Breast epithelium (tissue), 4 donors: ENCODE measurements at places on chromosomes 13 and 19. TPM values are rescaled to one million over a fixed set of nuclear protein-coding genes. Genes with fewer than 3 reads are reported as not detected.

DNA sequence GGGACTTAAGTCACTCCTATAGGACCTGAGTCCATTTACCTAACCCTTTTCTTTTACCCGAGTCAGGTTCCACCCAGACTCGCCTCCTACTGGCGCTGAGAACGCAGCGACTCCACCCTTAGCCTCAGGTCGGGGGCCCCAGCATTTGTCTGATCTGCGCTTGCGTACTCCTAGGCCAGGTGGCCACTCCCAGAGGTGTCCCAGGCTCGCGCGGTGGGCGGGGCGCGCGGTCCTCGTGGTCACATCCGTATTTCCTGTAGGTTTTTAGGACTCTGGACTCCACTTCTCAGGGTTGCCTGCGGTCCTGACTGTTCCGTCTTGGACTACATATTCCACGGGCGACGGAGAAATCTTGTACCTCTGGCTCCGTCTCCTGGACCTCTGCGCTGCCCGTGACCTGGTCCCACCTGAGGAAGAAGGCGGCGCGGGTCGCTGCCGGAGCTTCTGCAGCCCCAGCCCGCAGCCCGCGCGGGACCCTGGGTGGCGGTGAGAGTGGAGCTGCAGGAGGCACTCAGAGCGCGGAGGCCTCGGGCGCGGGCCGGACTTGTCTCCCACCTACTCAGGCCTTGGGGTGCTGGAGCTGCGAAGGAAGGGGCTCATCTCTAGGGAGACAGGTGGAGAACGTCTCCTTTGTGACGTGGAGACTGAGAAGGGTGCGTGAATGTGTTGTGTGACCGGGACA lies 11.0 kb upstream of the ZNF573 start:
- H3K36me3 ChIP-seq, result no peaks in the 10 kb centered on the region
- no peak for DNase-seq
- no peaks in the 10 kb centered on the region for H3K27me3 ChIP-seq
- H3K27ac ChIP-seq, result no peak overlapping the region
- no peak overlapping the region for H3K4me3 ChIP-seq

GRCh38 chr13:98939660-98940191 lies 38.1 kb downstream of the DOCK9 start:
- H3K36me3 ChIP-seq, result no peaks in the 10 kb centered on the region
- no peak overlapping the region for H3K4me3 ChIP-seq
- no peaks in the 10 kb centered on the region for H3K27me3 ChIP-seq
- no peak overlapping the region for H3K27ac ChIP-seq

Gene TNNI3
- total RNA-seq, result not detected

DNA sequence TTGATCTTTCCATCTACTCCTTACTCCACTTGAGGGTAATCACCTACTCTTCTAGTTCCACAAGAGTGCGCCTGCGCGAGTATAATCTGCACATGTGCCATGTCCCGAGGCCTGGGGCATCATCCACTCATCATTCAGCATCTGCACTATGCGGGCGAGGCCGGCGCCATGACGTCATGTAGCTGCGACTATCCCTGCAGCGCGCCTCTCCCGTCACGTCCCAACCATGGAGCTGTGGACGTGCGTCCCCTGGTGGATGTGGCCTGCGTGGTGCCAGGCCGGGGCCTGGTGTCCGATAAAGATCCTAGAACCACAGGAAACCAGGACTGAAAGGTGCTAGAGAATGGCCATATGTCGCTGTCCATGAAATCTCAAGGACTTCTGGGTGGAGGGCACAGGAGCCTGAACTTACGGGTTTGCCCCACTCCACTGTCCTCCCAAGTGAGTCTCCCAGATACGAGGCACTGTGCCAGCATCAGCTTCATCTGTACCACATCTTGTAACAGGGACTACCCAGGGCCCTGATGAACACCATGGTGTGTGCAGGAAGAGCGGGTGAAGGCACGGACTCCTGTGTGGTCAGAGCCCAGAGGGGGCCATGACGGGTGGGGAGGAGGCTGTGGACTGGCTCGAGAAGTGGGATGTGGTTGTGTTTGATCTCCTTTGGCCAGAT lies 2.7 kb upstream of the KLK2 start:
- H3K27ac ChIP-seq, result no peak overlapping the region
- no peaks in the 10 kb centered on the region for H3K27me3 ChIP-seq
- H3K4me1 ChIP-seq, result no peaks in the 10 kb centered on the region
- no peak overlapping the region for H3K4me3 ChIP-seq
- H3K36me3 ChIP-seq, result no peaks in the 10 kb centered on the region

- H3K27me3 ChIP-seq, result no peaks in the 10 kb centered on the region
- no peak overlapping the region for H3K4me3 ChIP-seq
- no peak overlapping the region for H3K27ac ChIP-seq
- H3K36me3 ChIP-seq, result no peaks in the 10 kb centered on the region
- DNase-seq, result no peak
Observed at GRCh38 chr19:7579182-7579581, 16.5 kb upstream of the CAMSAP3 start.

GRCh38 chr13:59863621-59864020 lies 300.1 kb downstream of the DIAPH3 start:
- no peak for DNase-seq
- H3K36me3 ChIP-seq, result no peaks in the 10 kb centered on the region
- H3K4me1 ChIP-seq, result no peaks in the 10 kb centered on the region
- H3K4me3 ChIP-seq, result no peak overlapping the region

DNA sequence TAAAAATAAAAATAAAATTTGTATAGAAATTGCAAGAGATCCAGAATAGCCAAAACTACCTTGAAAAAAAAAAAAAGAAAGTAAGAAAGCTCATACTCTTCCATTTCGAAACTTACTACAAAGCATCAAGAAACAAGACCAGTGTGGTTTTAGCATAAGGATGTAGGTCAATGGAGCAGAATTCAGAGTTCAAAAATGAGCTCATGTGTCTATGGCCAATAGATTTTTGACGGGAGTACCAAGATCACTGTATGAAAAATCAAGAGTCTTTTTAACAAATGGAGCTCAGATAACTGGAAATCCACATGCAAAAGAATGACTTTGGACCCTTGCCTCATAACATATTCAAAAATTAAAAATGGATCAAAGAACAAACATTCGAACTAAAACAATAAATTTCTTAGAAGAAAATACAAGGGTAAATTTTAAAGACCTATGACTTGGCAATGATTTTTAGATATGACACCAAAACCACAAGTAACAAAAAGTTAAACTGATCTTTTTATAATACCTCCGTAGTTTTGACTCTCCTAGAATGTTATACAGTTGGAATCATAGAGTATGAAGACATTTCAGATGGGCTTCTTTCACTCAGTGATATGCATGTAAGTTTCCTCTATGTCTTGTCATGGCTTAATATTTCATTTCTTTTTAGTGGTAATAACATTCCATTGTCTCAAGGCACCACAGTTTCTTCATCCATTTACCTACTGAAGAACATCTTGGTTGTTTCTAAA lies 43.2 kb downstream of the KLF12 start:
- no peak overlapping the region for H3K27ac ChIP-seq
- H3K27me3 ChIP-seq, result no peaks in the 10 kb centered on the region
- no peak overlapping the region for H3K4me3 ChIP-seq
- DNase-seq, result no peak
- H3K4me1 ChIP-seq, result no peaks in the 10 kb centered on the region

Gene IGFL2
- not detected for total RNA-seq

Gene TTC9B
- total RNA-seq, result not detected

GRCh38 chr19:35292421-35293362 lies 731 bp downstream of the MAG start:
- H3K4me3 ChIP-seq, result no peak overlapping the region
- no peaks in the 10 kb centered on the region for H3K27me3 ChIP-seq
- no peak for DNase-seq
- H3K36me3 ChIP-seq, result no peaks in the 10 kb centered on the region

Gene MCEMP1
- not detected for total RNA-seq

Gene ZBTB32
- total RNA-seq, result 0.33 TPM

DNA sequence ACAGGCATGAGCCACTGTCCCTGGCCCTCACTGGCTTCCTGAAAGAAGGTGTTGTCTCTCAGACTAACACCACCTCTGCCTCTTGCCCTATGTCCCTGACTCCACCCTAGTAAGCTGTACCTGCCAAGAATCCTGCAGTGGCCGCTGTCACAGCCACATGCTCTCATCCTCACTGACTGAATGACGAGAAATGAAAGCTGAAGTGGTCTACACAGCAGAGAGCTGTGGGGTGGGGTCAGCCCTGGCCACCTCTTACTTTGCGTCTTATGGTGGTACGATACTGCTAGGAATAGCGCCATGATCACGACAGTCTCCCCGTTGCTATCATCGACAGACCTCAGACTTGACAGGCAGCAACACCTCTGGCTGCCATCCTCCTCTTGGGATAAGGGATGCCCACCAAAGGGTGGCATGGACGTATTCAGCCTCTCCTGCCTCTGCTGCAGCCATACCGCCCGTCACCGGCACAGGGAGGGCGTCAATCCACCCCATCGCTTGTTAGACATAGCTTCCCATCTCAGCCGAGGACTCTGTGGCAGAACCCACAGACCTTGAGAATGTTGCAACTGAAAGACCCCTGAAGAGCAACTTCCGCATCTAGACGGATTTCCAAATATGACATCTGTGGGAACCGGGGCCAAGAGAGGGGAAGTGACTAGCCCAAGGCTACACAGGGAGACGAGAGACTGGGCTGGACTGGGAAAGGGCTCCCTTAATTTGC lies 809 bp downstream of the MYO1F start:
- no peak for DNase-seq
- H3K4me3 ChIP-seq, result peak overlapping the region; percentile 40
- H3K27ac ChIP-seq, result no peak overlapping the region

- peak; percentile 74 for DNase-seq
- H3K4me3 ChIP-seq, result no peak within 1 kb of the TSS
- no peaks in the 10 kb centered on the region for H3K27me3 ChIP-seq
- H3K36me3 ChIP-seq, result no peaks in the 10 kb centered on the region
- no peaks in the 10 kb centered on the region for H3K4me1 ChIP-seq
Observed at GRCh38 chr19:15479391-15480345, at the start of gene PGLYRP2. PGLYRP2 (minus strand) TSS chr19:15479501; CDS start chr19:15479371, 130 bp downstream.

Gene FOXA3
- total RNA-seq, result not detected

GRCh38 chr19:4839192-4839591 lies 7.7 kb upstream of the TICAM1 start:
- no peaks in the 10 kb centered on the region for H3K27me3 ChIP-seq
- no peak overlapping the region for H3K27ac ChIP-seq
- DNase-seq, result no peak
- H3K36me3 ChIP-seq, result no peaks in the 10 kb centered on the region
- no peak overlapping the region for H3K4me3 ChIP-seq

Gene MLNR
- total RNA-seq, result not detected

GRCh38 chr19:8615813-8616596 lies 5.5 kb upstream of the ADAMTS10 start:
- H3K27me3 ChIP-seq, result no peaks in the 10 kb centered on the region
- H3K4me1 ChIP-seq, result no peaks in the 10 kb centered on the region
- H3K4me3 ChIP-seq, result no peak overlapping the region
- DNase-seq, result no peak
- H3K27ac ChIP-seq, result no peak overlapping the region

DNA sequence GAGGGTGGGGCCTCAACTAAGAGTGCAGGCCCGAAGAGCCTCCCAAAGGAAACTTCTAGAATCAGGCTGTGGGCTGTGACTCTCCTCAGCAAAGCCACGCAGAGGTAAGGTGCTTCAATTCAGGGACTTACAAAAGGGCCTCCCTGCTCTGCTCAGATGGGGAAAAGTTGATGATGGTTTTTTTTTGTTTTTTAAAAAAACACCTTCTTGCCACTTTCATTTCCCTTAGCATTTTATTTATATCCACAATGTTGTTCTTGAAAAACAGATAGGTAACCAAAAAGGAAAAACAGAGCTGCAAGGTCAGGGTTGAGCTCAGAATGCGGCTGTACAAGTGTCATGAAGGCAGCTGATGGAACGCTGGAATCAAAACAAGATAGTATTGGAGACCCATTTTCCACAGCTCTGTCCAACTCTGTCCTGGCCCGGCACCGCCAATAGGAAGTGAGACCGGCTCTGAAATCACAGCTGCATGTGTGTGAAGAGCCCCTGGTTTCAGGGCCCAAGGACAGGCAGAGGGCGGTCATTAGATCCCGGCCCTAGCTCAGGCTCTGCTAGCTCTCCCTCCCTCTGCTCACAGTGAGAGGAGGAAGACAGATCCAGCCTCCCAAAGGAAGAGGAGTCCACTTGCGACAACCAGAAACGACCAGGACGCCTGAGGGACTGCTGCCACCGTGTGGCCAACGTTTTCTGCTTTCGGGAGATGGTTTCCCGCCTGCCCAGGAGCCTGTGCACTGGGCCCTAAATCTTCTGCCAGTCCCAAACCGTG lies 58.3 kb downstream of the KLF2 start:
- H3K36me3 ChIP-seq, result no peaks in the 10 kb centered on the region
- peak; percentile 74 for DNase-seq
- no peak overlapping the region for H3K4me3 ChIP-seq
- H3K4me1 ChIP-seq, result no peaks in the 10 kb centered on the region
- no peaks in the 10 kb centered on the region for H3K27me3 ChIP-seq

DNA sequence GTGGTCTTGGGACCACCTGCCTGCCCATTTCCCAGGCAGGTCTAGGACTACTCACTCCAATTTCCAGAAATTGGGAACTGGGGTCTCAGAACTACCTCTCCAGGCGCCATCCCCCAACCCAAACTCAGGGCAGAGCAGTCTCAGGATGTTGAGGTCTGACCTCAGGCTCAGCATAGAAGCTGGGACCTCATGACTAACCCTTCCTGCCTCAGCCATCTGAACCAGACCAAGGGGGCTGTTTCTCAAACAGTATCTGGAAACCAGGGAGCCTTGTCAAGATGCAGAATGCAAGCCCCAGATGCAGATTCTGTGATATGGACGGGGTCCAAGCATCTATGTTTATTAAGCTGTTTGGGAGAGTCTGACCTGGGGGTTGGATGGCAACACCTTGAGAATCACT lies 1.3 kb downstream of the FBXW9 start:
- H3K4me3 ChIP-seq, result no peak overlapping the region
- no peak for DNase-seq
- no peaks in the 10 kb centered on the region for H3K27me3 ChIP-seq
- peaks cover 5% of the 10 kb centered on the region for H3K4me1 ChIP-seq
- H3K27ac ChIP-seq, result no peak overlapping the region
- H3K36me3 ChIP-seq, result no peaks in the 10 kb centered on the region

DNA sequence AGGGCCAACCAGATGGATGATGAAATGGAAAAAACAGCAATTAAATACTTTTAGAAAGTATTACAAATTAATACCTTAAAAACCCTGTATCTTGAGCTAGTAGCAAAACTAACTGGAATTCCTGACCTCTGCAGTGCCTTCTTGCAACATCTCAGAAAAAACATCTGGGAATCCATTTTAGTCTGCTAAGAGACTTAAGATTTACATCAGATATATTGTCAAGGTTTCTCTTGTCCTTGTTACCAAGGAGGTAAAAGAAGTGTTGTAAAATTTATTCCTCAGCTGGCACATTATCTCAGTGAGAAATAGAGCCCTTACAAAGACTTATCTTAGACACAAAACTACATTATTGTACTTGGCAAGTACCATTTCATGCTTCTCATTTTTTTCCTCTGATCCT lies 18.5 kb downstream of the KCNRG start:
- H3K4me1 ChIP-seq, result no peaks in the 10 kb centered on the region
- no peaks in the 10 kb centered on the region for H3K27me3 ChIP-seq
- H3K36me3 ChIP-seq, result no peaks in the 10 kb centered on the region
- H3K4me3 ChIP-seq, result no peak overlapping the region

GRCh38 chr19:56088497-56089215 lies 32.4 kb downstream of the ZNF787 start:
- H3K27me3 ChIP-seq, result no peaks in the 10 kb centered on the region
- H3K27ac ChIP-seq, result no peak overlapping the region
- DNase-seq, result no peak
- H3K36me3 ChIP-seq, result no peaks in the 10 kb centered on the region
